ENCODE measurements at places on chromosomes 7 and 10.

GRCh38 chr7:149689291-149689721 is 84.1 kb downstream of the ZNF467 start:
- DNase-seq, result no peak

GRCh38 chr10:82468453-82468852 is 593.5 kb downstream of the NRG3 start:
- no peak for DNase-seq

DNA sequence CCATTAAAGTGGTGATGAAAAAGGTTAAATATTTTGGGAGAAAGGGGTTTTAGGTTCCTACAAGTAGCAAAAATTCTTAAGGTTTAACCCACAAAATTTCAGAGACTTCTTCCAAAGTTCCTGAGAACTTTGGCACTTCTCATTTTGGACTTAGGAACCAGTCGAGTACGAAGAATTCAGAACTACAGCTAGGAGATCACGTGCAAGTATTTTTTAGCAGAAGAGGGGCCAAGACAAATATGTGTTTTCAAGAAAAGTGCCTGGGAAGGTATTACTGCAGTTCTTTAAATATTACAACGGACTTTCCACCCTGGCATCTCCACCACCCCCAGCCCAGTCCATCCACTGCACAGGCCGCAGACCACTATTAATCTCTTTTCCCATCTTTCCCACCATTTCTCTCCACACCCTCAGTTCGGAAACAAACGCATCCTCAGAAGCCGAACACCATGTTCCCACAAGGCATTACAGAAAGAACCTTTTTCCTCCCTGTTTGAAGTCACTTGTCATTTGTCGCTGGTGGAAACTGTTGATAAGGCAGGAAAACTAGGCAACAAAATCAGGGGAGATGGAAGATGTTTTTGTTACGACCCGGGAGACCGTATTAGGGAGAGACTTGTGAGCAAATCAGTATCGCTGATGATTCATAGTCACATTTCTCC is 7.1 kb downstream of the INHBA start:
- DNase-seq, result no peak

- no peak for DNase-seq
These were observed 90.4 kb downstream of the CHST15 start for GRCh38 chr10:124003070-124003419.

GRCh38 chr10:85602713-85603112 is 763.9 kb downstream of the GRID1 start:
- no peak for DNase-seq

GRCh38 chr7:18292584-18292983 is 203.0 kb upstream of the HDAC9 start:
- DNase-seq, result no peak

GRCh38 chr7:63925626-63926460 is 72.8 kb upstream of the ZNF722 start:
- DNase-seq, result no peak

DNA sequence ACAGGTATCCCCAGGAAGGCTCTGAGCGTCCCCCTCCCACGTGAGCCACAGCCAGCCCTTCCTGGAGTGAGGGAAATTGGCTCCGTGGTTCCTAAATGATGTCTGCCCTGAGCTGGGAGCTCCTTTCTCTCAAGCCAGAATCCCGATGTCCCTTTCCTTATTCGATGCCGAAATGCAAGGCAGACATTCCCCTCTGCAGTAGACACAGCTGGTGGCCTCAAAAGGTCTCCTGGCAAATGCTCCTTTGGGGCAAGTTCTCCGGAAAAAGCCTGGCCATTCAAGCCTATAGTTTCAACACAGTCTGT is 98.9 kb downstream of the HIP1 start:
- DNase-seq, result no peak

DNA sequence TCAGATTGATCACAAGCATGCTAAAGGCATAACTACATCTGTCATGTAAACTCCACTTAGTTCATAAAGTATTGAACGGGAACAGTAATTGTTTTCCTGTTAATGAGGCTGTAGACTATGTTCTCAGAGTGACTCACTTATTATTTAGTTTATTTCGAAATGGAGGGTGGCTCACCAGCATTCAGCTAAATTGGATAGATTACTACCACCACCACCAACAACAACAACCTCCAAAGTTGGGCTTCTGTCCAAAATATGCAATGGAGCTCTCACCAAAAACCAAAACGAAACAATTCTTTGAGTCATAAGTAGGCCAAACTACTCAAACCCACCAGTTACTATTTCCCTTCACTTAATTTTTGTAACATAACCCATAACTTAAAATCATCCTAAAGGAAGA is 127.9 kb upstream of the NRBF2 start:
- no peak for DNase-seq

GRCh38 chr10:28280652-28281051 is 22.2 kb downstream of the MPP7 start:
- no peak for DNase-seq

GRCh38 chr7:77244222-77244934 is 44.8 kb upstream of the FGL2 start:
- DNase-seq, result no peak

DNA sequence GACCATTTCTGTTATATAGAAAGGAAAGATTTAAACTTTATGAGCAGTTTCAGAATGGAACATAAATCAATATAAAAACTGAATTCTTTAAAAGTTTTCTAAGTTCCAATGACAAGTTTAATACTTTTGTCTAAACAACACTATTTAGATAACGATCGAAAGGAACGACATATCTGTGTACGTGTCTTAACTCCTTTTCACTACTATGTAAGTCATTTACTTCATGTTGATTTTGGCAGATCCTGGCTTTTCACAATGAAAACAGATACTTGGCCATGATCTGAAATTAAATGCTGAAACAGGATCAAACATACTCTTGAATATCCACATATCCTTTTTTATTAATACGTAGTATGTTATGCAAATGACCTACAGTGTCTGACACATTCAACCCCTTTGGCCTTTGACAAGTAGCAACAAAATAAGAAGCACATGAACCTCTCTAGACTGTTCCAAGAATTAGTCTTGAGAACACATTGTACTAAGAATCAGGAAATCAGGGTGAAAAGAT is 41.9 kb downstream of the RNLS start:
- no peak for DNase-seq

DNA sequence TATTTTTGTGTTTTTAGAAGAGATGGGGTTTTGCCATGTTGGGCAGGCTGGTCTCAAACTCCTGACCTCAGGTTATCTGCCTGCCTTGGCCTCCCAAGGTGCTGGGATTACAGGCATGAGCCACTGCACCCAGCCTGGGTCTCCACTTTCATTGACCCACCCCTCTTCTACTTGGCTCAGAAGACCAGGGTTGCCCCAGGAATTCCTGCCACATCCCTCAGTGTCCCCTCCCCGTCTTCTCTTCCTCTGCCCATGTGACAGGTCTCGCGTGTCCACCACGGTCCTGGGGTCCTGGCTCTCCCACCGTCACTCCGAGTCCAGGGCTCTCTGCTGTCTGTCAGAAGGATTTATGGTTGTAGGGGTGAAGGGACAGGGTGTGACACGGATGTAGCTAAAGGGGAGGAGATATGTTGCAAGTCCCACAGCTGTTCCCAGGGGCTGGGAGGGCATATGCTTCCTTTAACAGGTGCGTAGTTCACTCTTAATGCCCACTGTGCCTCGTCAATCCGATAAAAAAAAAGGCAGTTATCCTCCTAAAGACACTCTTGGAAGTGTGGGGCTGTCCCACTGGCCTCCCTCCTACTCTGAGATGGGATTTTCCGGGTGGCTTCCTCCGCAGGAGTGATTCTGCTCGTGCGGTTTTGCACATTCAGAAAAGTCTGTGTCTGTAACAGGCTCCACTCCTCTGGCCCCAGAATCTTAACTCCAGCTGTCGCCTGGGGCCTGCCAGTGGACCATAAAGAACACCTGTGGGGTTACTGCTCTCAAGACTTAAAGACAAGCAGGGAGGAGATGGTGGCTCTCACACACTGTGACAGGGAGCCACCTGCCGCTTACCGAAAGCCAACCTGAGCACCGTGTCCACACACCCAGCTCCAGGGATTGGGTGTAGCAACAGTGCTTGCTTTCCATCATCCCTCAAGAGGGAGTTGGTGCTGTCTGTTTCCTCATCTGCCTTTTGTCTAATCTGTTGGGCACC is 36.7 kb upstream of the SHH start:
- DNase-seq, result no peak

DNA sequence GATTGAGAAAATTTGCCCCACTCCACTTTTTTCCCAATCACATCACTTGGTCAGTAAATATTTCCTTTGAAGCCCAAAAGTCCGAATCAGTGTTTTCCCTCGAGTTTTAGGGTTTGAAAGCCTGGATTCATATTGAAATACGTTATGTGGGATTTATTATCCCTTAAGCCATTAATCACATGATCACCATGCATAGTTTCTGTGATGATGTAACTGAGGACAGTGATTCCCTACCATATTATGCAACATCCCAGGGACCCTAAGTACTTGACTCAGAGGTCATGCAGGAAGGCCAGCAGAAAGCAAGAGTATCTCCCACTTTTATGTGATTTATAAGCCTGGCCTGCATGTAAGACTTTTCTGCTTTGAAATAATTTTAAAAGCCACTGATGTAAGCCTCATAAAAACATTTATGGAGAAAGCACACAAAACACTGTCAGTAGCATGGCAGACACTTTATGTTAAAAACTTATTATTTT is 630.6 kb upstream of the ZWINT start:
- no peak for DNase-seq

- DNase-seq, result no peak
These were observed 36.0 kb downstream of the MAT1A start for GRCh38 chr10:80253266-80253962.

- DNase-seq, result no peak
These were observed 385.8 kb upstream of the KLF6 start for GRCh38 chr10:4170633-4171314.

- DNase-seq, result peak; percentile 57
These were observed 123.8 kb downstream of the KCNMA1 start for GRCh38 chr10:77513781-77514331.

- DNase-seq, result no peak
These were observed 100.5 kb downstream of the TACC2 start for GRCh38 chr10:122089311-122090017.

- peak; percentile 98 for DNase-seq
These were observed at the start of gene BHLHA15 for GRCh38 chr7:98211221-98211675. TSS of gene BHLHA15 (plus strand) at chr7:98211439. CDS start at chr7:98212310, 871 bp downstream.

DNA sequence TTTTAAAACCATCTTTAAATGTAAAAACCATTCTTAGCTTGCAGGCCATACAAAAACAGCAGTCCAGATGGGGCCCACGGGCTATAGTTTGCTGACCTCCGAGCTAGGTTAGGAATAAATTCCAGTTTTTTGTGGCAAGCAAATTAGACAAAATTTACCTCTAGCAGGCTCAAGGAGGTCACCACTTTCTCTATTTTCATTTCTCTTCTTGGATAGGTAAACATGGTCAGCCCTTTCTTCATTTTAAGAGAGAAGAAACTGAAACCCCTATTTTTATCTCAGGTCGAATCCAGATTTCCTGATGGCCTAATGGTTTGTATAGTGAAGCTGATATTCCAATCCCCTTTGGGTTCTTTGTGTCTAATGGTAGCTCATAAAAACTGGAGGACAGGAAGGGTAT is 10.7 kb downstream of the IKZF5 start:
- no peak for DNase-seq

DNA sequence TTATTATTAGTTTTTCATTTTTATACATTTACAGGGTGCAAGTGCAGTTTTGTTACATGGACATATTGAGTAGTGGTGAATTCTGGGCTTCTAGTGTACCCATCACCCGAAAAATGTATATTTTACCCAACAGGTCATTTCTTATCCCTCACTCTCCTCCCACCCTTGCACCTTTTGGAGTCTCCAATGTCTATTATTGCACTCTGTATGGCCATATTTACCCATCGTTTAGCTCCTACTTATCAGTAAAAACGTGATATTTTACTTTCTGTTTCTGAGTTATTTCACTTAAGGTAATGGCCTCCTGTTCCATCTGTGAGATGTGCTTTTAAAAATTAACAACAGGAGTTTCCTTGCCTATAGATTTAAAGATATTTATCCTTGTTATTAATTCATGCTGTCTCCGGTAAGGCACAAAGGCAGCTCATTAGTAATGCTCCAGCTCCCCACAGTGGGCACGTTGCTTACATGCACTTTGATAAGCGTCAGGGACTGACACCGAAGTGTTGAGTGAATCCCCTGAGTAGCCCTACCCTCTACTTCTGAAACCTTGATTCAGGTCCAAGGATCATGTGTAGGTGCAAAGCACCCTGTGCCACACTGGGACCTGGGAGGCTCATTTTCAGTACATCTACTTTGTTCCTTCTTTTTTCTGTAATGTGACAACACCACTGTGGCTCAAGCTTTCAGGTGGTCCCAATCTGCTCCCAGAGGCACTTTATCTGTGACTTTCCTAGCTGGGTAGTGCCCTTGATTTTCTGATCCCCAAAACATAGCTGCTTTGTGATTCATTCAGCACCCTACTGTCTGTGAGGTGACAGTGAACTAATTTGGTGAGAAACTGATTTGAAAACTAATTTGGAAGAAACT is 27.3 kb downstream of the HYAL4 start:
- peak; percentile 20 for DNase-seq

DNA sequence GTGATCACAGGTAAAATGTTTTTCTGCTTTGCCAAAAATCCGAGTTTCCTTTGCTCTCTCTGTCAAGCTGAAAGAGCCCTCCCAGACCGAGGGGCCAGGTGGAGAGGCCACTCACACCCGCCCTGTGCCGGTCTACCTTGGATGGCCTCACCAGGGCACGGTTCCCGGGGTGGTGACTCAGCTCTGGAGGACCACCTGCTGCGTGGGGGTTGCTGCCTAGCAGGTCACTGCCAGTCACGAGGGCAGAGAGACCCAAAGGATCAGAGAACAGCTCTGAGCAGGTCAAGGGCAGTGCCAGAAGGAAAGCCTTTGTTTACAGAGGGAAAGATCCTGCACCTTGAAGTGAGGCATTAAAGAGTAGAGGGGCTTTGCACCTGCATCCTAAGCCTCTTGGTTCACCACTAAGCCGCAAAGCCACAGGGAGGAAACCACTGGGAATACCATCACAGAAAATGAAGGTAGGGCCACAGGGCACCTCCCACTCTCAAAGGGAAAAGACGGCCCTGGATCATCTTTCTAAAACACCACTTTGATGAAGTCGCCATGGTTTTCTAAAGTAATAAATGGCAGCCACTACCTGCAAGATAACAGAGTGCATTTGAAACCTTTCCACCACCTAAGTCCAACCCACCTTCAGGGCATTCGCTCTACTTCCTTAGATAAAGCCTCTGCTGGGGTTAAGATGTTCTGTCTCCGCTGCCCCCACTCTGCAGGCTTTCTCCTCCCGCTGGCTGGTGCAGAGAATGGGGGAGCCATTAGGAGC is 160.3 kb upstream of the KLF14 start:
- DNase-seq, result peak; percentile 51

DNA sequence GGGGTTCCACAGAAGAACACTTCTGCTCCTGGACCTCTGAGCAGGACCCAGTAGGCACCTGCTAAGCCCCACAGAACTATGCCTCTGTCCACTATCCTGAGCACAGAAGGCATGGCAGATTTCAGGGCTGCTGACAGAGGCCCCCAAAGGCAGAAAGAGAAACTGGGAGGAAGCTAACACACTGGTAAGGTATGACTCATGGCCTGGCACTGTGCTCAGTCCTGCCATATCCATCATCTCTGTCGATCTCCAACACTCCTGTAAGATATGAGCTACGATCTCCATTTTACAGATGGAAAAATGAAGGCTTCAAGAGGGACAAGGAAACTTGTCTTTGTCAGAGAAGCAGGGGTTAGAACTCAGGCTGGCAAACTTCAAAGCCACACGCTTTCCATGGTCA is 62.2 kb downstream of the GRID1 start:
- DNase-seq, result no peak
